Stimulated activated CD4-positive, alpha-beta T cell treated with anti-CD3 and anti-CD28 coated beads, Interleukin-12 subunit alpha, Interleukin-12 subunit beta, amount 100 ng/mL, for 4 hours (primary cell): ENCODE measurements at places on chromosomes 1 and 21.

DNA sequence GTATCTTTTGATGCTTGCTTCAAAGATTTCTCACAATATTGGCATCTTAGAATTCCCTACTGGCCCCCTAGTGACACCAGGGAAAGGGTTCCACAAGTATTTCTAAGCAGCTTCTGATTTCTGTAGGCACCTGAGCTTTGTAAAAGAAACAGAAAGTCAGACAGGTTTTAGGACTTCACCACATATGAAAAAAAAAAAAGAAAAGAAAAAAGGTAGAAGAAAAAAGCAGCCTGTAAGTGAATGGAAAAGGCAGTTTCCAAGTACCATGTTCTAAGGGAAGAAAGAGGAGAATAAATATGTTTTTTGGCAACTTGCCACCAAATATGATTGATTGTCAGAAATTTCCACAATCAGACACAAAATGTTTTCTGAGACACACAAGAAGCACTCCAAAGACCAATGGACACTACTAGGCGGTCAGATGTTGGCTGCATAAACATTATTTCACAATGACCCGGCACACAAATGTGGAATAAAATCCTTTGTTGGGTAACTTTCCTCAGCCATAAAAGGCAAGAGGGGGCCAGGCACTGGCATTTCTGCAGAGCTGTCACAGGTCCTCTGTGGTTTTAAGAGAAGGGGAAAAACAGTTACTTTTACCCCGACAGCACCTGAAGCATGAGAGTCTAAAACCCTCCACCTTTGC lies 12.7 kb upstream of the CPLANE2 start:
- no peak for DNase-seq

- no peak for DNase-seq
These were observed 7.5 kb upstream of the EVI5 start for GRCh38 chr1:92792340-92792782.

- DNase-seq: no peak
These were observed 645.6 kb upstream of the ADGRL2 start for GRCh38 chr1:81155131-81155530.

DNA sequence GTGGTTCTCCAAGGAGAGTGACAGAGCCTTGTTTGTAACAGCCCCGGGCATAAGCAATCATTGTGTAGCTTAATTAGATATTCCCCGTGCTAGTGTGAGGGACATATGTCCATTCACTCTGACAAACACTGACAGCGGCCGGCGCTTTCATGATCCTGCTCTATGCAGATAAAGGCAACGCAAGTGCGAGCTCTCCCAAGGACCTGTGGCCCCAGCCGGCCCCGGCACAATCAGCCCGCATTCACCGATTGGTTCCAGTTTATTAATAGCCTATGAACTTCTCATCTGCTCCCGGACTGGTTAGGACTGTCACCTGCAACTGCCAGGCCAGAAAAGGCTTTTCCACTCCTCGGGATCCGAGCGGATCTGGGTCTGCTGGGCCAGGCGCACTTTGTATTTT lies 18.0 kb upstream of the OLIG1 start:
- no peak for DNase-seq

GRCh38 chr21:37558676-37559211 lies 192.2 kb downstream of the DYRK1A start:
- DNase-seq: no peak

DNA sequence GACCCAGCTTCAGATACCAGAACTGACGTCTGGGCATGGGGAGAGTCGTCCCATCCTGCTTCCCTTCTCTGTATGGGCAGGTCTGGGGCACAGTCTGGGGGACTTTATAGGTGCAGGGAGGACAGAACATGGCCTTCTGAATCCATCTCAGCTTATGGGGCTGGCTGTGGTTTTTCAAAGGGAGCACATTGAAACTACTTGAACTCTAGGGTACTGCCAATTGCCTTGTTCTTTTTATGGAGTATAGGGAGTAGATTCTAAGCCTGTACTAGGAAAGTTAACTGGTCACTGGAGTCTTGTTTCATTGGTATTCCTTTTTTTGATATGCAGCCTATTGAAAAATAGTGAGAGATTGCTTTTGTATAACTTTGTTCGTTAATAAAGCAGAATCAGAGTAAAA lies 90.2 kb downstream of the ATP5PO start:
- no peak for DNase-seq

- DNase-seq: peak; percentile 40
These were observed 18.3 kb downstream of the IL6R start for GRCh38 chr1:154423304-154423987.

DNA sequence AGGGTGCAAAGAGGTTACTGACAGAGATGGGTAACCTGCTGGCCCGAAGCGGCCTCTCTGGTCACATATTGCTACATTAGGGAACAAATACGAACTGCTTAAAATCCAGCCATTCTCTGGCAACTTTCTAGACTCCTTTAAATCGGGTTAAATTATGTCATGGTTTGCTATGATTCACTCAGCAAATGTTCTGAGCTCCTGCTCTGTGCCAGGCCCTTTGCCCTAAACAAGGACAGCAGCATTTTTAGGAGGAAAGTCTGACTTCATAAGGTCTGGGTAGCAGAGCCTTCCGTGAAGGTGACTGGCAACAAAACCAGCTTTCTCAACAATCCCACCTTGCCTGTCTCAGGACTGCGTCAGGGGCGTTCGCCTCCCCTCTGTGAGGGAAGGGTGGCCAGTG lies 15.4 kb downstream of the ZP4 start:
- no peak for DNase-seq

DNA sequence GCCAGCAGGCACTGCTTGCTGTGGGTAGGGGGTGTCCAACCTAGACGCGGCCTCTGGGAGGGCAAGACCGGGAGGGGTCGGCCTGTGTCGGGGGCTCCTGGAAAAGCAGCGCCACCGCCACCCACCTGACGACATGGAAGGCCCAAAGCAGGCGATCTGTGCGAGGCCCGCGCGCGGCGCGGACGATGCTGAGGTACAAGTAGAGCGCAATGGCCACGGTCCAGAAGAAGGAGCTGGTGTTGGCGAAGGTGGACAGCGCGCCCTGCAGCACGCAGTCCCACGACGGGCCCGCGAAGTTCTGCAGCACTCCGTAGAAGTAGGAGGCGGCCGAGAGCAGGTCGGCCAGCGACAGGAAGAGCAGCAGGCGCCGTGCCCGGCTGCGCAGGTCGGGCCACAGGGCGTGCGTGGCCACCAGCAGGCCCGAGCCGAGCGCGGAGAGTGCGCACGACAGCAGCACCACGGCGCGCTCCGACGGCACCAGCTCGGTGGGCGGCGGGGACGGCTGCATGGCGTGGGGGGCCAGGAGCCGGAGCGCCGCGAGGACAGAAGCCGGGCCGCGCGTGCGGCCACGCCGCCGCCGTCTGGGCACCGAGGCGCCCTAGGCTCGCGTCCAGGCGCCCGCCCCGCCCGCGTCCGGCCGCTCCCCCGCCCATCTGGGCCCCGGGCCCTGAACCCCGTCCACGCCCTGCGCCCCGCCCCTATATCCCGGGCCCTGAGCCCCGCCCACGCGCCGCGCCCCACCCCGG lies at the start of gene GPR157:
Gene GPR157, minus strand, starts transcription at position 583 of the 746 bp plus-strand sequence. Its CDS starts 75 bp downstream, at position 508.
- DNase-seq: peak; percentile 79

DNA sequence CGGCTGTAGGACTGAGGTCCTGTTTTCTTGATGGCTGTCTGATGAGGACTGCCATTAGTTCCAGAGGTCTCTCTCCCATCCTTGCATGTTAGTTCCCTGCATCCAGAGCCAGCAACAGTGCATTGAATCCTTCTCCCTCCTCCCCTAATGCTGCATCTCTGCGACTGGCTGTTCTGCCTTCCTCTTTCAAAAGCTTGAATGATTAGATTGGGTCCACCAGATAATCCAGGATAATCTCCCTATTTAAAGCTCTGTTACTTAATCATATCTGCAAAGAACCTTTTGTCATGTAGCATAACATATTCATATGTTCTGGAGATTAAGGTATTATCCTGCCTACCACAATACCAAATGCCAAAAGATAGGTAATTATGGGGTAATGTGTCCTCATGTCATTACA lies 377.5 kb downstream of the GPATCH2 start:
- no peak for DNase-seq

DNA sequence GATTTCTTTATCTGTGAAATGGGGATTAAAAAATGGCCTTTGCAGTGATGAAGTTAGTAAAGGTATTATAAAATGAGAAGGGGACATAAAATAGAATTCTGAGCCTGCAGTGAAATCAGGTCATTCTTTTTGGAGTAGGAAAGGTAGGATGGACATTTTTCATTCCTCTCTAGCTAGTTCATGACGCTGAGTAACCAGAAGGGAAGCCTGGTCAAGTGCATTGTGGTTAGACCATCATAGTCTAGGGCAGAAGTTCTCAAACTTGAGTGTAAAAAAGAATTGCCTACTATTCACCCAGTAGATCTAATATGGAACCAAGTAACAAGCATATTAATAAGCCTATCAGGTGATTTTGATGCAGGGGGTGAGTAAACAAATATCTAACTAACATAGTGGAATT lies 50.8 kb downstream of the TGFB2 start:
- no peak for DNase-seq

GRCh38 chr21:30193201-30193600 lies 22.7 kb downstream of the CLDN8 start:
- DNase-seq: no peak

GRCh38 chr21:41636636-41637630 lies 129.0 kb upstream of the TMPRSS2 start:
- DNase-seq: no peak

DNA sequence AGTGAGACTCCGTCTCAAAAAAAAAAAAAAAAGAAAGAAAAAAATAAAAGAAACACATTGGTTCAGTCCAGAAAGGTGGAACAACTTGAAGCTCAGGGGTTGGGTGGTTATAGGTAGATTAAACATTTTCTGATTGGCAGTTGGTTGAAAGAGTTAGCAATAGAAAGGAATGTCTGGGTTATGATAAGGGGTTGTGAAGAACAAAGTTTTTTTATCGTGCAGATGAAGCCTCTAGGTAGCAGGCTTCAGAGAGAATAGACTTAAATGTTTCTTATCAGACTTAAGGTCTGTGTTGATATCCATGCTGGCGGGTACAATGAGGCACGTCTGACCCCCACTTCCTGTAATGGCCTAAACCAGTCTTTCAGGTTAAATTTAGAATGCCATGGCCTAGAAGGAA lies 45.0 kb upstream of the PDE9A start:
- DNase-seq: no peak

GRCh38 chr1:164473544-164473943 lies 85.4 kb upstream of the PBX1 start:
- no peak for DNase-seq
